ENCODE measurements at places on chromosomes 11 and 22.

GRCh38 chr11:15757048-15757698, 599.2 kb downstream of the SOX6 start:
- DNase-seq = no peak

DNA sequence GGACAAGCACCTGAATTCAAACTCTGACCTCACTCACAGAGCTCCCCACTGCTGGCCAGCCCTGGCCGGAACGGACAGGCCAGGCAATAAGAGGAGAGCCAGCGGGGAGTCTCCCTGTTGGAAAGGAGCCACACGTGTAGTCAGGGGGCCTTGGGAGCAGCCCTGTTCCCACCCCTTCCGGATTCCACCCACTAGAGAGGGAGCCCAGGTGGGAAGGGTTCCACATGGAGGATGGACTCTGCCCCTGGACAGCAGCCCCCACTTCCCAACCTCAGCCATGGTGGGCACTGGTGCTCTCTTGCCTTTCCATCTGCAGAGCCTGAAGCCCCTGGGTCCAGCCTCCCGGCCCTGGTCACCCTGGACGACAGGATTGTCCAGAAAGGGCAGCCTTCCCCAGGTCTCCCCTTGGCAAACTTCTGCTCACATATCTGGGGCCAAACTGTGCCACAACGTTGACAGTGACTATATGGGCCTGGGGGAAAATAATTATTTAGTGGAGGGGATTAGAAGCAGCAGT, 7.5 kb upstream of the APOBEC3A start:
- no peak for DNase-seq

DNA sequence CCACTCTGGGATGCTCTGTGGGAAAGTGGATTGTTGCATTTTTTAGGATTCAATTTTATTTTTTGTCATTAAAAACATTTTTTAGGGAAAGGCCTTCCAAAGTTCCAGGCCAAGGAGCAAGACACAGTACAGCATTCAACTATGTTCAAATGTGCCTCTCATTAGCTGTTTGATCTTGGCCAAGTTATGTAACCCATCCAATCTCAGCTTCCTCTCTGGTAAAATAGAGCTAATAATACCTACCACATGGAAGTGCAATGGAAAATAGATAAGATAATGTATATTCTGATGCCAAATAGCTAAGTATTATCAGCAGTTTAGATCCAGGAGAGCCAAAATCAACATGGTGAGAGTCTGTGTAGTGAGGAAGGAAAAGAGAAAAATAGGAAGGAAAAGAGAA, 220.3 kb upstream of the SESN3 start:
- no peak for DNase-seq

GRCh38 chr11:64665411-64665821, 57.6 kb downstream of the NRXN2 start:
- DNase-seq = no peak

DNA sequence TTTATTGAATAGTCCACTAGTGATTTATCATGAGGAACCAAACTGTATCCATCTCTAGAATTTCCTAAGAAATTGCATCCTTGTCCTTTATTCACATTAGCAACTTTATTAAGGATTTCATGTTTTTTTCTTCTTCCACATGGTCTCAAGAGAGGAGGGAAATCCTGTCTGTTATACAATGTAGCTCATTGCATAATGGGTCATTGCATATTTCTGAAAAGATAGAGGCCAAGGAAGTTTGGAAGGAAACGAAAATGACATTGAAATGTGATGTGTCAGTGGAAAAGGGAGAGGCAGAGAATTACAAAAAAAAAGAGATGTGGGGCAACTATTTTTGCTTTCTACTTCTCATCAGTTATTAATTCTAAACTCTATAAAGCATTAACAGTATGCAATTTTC, 353.1 kb downstream of the METTL15 start:
- no peak for DNase-seq

- DNase-seq = no peak
Observed at GRCh38 chr22:37021710-37022482, 2.4 kb downstream of the MPST start.

GRCh38 chr11:123299721-123300120, 104.7 kb upstream of the CLMP start:
- DNase-seq = no peak

Measured in hippocampal formation (tissue), 2 donors.